CD4-positive, alpha-beta memory T cell (primary cell): ENCODE measurements at places on chromosomes 1 and 21.

DNA sequence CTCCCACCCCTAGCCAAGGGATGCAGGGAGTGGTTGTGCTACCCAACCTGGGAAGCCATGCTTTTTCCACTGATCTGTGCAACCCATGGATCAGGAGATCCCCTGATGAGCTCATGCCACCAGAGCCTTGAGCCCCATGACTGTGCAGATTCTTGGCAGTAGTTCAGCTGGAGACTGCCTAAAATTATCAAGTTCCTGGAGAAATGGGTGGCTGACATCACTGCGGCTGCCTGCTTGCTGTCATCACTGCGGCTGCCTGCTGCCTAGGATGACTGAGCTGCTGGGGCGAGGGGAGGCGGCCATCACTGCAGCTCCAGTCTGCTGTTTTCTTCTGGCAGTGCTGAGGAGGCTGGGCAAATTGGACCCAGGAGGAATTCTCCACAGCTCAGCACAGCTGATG, 159.2 kb downstream of the AGBL4 start:
- DNase-seq = no peak

- no peak for DNase-seq
Measured at GRCh38 chr1:33682371-33682770, 181.5 kb upstream of the HMGB4 start.

DNA sequence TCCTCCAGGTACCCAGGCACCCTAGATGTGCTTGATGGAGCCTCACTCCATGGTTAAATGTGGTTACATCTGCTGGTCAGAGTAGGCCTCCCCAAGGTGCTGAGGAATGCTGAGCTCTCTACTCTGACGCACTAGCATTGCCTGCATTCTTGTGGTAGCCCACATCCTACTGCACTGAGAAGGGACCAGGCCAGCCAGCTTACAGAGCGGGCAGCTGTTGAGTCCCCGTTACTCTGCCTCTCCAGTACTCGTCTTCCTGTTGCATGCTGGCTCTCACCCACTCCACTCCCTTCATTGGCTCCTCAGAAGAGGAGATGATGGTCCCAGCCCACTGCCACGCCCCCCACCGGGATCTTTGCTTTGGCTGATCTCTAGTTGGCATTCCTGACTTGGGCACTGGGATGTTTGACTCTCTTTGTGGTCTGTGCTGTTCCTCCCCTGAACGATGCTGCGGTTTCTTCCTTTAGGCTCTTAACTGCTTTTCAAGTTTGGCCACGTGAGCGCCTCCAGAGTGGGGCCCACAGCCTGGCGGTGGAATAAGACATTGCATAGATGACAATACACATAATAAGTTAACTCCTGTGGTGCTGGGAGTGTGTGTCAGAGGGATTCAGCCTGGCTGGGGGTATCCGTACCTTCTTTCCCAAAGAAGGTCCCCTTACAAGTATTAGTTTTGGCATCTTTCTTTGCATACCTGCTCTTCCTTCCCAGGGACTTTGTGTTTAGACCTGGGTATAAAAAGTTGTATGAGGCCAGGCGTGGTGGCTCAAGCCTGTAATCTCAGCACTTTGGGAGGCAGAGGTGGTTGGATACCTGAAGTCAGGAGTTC, 18.6 kb downstream of the AZIN2 start:
- DNase-seq = peak; percentile 83

GRCh38 chr21:27397578-27397977, 430.7 kb upstream of the ADAMTS5 start:
- no peak for DNase-seq

DNA sequence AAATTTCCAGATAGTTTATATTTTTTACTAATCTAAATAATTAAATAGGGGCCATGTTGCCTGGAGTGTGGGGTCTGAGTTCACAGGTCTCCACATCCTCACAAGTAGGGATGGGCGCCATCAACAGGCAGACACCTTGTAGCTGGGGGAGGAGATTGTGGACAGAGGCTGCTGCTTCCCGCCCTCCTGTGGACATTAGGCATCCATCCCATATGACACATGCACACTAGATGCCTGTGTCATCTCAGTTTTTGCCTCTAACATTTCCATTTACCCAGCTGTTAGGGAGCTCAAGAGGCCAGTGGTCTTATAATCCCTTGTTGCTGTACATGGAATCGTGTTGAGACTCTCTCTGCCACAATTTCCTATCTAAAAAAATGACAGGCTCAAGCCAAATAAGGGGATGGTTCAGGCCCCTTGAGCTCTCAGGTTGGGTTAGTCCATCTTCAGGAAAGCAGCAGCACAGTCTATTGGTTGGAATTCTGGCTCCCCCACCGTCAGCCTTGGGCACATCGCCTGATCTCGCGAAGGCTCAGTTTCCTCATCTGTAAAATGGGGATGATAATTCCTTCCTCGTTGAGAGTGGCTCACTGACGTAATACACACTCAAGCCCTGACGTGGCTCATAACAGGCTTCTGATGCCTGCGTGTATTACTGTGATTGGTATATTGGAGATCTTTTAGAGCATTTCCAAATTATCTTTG, 13.6 kb downstream of the LHX4 start:
- DNase-seq = no peak

DNA sequence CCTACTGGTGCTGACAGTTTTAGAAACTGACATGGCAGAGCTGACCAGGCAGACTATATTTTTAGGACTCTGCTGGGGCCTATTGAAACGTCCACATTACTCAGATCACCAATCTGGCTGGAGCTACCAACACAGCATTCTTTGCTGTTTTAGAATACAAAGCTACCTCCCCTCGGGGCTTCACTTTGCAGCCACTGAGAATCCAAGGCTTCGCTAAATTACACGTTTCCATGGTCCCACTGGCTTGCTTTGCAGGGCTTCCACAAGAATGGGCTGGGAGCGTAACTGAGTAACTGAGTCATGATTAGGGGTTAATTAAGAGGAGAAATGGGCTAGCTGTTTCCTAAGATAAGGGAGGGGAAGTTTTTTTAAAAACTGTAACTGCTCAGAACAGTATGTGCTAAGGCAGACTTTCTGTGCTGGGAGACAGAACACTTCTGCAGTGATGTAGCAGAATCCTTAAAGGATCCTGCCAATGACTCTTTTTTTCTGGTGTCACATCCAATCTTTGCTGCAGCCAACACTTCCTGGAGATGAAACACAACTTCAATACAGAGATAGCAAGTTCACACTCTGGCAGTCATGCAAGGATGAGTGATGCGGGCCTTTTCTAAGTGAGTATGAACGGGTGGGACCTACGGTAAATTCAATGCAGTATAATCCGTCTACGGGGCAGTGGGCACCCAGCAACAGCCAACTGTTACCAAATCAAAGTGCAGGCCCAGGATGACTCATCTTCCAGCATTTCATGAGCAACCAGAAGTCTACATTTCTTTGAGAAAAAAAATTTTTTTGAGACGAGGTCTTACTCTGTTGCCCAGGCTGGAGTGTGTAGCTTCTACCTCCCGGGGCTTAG, 21.5 kb downstream of the NDUFS5 start:
- no peak for DNase-seq

GRCh38 chr1:206971029-206971655, 882 bp upstream of the FCAMR start:
- no peak for DNase-seq

- no peak for DNase-seq
Measured at GRCh38 chr1:90989990-90990389, 31.8 kb downstream of the ZNF644 start.

DNA sequence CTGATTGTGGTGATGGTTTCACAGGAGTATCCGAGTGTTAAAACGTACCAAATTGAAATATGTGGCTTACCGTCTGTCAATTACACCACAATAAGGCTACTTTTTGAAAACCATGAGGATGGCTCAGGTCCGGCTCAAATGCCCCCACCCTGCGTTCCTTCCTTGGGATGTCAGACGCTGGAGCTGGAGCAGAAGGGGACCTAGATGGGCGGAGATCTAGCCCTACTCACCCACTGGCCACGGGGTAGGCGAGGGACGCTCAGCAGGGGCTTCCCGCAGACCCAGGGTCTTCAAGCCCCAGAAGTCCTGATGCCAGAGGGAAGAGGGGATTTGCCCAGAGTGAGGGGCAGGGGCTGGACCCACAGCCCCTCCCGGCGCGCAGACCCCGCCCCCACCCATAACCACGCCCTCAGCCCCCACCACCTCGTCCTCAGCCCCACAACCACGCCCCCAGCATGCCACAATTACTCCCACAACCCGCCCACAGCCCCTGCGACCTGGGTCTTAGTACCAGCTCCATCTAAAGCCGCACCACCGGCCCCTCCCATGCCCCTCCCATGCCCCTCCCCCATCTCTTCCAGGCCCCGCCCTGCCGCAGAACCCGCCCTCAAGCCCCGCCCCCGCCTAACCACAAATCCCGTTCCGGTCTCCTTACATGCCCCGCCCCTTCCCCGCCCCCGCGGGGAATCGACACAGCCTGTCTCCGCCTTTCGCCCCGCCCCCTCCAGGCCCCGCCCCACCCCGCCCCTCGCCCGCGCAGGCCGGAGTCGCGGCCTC, at the start of gene LRRC3:
Gene LRRC3, plus strand, starts transcription at position 764 of the 777 bp plus-strand sequence. CDS start 1,135 bp downstream, outside the sequence.
- peak; percentile 77 for DNase-seq

DNA sequence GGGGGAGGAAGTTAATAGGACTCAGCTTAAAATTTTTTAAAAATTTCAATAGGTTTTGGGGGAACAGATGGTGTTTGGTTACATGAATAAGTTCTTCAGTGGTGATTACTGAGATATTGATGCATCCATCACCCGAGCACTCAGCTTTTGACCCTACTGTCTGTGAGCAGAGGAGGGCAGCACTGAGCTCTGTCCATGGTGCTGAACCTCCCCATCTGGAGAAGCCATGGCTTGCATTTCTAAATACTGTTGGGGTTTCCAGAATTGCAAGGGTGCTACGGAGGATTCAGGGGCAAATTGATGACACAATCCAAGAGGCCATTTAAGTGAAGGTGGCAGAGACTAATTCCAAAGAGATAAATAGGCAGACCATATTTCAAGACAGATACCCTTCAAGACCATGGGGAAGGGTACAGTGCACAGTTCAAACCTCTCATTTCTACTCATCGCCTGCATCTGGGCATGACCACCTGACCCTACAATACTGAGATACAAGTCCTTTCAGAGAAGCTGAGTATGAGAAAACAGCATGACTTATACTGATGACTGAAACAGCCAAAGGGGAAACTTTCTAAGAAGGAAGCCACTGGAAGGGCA, 17.2 kb downstream of the SYT2 start:
- DNase-seq = peak; percentile 51

- no peak for DNase-seq
Measured at GRCh38 chr1:79896140-79896539, 889.6 kb upstream of the ADGRL4 start.

- no peak for DNase-seq
Measured at GRCh38 chr1:192967211-192967877, 91.8 kb downstream of the UCHL5 start.

GRCh38 chr1:167681451-167682098, 40.2 kb upstream of the MPZL1 start:
- DNase-seq = no peak

DNA sequence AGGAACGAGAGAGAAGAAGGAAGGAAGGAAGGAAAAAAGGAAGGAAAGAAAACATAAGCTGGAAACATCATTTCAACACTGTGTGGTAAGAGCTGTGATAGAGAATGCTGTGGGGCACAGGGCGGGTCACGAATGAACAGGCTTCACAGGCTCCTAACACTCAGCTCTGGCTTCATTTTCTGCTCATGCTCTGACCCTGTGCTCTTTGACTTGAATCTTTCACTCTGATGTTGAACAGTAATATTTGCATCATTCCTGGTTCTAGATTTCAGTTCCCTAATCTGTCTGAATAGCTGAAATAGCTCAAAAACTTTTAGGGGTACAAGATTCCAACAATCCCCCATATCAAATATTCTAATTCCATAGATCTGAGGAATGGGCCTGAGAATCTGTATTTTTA, 207.3 kb downstream of the LHX8 start:
- no peak for DNase-seq

DNA sequence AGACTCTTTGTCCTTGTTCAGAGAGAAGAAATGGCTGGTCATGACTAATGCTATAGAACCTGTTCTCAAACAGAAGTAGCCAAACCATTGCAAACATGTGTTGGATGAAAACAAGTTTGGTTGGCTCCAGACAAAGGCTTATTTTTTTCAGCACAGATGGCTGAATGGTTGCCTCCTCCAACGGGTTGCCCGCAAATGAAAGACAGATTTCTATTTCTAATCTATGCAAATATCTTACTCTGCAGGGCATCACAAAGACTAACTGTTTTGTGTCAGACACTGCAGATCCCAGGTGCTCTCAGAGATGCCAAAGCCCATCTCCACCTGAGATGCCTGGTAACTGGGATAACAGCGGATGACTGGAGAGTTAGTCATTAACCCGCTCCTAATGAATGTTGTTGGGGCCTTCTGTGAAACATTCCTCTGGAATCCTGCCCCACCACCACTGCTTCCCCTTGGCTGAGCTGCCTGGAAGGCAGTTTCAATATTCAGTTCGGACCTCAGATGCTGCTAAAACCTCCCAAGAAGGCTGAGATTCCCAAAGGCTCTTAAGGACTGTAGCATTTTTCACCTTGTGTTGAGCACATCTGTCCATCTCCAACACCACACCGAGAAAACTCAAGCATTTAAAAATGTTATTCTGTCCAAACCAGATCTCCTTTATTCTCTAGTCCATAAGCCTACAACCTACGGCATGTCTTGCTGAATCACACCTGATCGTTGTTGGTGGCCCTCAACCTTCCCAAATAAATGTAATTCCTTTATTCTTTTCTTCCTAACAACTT, 104.4 kb downstream of the PTPN14 start:
- DNase-seq = no peak

- DNase-seq = no peak
Measured at GRCh38 chr21:36052860-36053714, 7.2 kb downstream of the SETD4 start.

- DNase-seq = no peak
Measured at GRCh38 chr1:14310476-14310875, 288.0 kb upstream of the KAZN start.

- no peak for DNase-seq
Measured at GRCh38 chr1:168939947-168940223, 166.6 kb upstream of the ATP1B1 start.

- no peak for DNase-seq
Measured at GRCh38 chr1:8653878-8654277, 163.6 kb downstream of the RERE start.

DNA sequence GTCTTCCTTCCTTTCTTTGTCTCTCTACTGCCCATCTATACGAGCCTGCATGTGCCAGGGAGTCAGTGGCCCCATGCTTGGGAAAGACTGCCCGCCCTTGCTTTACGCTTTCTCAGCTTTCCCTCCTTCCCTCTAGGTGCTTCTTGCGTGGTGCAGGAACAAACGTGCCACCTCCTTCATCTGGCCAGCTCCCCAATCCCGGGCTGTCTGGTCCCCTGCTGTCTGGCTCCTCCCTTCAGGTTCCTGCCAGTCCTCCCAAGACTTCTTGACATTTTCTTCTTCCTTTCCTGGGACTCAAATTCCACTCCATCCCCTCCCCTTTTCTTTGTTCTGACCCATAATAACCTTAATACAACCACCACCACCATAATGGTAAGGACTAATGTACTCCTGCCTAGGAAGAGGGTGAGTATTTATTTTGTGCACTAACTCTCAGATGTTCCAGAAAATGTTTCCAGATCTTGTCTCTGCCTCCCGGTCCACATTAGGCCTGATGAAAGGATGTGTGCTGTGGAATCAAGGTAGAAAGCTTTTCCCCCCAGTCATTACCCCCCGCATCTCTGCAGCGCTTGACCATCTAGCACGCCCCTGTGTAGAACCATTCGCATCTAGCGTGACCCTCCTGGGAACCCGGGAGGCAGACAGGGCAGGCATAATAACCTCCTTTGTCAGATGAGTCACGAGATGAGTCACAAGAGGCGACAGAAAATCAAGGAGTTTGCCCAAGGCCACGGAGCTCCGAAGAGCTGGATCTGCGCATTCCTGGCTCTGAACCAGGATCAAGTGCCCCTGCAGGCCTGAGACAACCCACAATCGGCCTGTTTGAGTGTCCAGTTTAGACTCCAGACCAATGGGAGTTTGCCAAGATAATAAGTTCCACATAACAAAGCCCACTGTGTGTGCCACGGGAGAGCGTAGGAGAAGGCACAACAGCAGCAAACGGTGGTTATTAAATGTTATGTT, 60.1 kb upstream of the NEK2 start:
- no peak for DNase-seq
